Amygdala (tissue), 56 donors: ENCODE measurements at places on chromosomes 6 and 20.
A peak's percentile ranks its signal among the peaks of the same experiment; 100 is the strongest.

DNA sequence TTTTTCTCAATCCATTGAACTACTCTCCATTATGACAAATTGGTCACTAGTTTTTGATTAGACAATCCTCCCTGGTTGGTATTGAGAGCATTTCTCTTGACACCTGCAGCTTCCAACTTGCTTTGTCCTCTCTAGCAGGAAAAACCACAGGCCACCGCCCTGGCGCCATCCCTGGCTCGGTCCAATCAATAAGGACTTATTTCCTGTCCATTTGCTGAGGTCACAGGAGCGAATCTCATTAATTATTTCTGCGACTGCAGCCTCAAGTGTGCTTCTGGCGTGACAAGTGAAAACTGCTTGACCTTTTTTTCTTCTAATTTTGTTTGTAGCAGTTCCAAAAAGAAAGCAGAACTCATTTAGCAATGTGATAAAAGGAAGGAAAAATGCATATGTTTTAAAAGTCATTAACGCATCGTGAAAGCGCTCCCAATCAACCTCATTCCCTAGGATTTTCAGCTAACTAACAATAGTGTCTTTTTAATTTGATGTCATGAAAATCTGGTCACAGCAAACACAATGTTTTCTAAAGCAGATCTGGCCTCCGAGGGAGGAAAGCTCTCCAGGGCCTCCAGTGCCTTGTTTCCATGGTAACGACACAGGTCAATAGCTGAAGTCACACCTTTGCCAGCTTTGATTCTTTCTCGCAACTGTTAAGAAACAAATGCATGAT lies 39.0 kb upstream of the BEND3 start:
- DNase-seq: no peak

DNA sequence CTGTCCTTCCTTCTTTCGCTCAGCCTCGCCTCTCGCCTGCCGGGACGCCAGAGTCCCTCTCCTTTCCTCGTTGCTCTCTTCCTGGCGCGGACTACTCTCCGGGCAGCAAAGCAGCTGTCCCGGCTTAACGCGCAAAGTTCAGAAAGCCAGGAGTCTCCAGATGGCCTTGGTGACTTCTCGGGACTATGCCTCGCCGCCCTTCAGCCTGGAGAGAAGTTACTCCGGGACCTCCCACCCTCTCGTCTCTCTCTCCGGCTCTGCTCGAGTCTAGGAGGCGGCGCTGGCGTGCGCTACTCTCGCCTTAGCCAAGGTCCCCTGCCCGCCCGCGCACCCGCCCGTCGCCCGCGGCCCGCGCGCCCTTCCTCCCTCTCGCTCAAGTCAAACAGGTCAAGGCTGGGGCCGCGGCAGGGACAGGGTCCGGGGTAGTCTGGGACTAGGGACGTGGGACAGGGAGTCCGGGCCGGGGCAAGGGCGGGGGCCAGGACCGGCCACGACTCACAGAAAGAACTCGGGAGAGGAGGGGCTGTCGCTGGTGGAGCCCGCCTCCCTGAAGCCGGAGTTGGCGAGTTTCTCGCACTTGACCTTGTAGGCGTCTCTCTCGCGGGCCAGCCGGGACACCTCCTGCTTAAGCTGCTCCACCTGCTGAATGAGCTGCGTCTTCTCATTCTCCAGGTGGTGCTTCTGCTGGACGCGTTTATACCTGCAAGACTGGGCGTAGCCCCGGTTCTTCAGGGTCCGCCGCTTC lies 1.5 kb downstream of the MAFB start:
- DNase-seq: peak; percentile 32

DNA sequence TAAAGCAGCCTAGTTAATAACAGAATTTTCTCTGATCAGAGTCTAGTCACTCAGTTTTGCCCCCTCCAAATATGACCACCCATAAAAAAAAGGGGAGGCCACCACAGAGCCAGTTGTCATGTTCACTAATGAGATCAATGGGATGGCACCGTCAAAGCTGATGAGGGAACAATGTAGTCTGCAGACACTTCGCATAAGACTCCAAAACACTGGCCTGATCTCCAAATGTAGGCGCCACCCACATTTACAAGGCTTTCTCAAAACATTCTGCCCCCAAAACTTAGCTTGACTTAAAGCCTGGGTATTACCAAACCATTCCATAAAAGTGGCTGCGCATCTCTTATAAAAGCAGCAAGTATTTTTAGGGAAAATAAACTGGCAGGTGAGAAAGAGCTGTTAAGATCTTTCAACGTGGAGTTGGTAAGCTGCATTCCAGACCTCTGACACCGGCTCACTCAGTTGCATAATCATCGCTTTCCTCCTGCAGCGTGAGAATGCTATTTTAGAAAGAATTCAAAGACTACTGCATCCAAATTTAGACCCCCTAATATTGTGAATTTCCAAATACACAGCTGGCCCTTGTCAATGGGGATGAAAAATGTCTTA lies 59.3 kb downstream of the TBC1D7 start:
- DNase-seq: no peak

DNA sequence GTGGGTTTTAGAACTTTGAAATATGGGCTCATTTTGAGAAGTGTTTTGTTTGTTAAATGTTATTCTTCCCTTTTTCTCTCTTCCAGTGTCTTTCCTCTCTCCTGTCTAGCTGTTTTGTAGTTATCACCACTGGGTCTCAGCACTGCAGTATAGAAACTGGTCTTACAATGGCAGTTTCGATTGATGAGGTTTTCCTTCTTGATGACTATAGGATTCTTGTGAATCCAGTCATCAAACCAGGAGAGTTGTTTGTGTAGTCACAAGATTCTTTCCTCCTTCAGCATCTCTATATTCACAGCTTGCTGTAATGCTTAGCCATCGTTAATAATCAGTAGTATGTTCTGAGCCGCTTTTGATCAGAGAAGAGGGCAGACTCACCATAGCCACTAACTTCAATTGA lies 172.3 kb downstream of the OGFRL1 start:
- no peak for DNase-seq

- no peak for DNase-seq
Measured at GRCh38 chr6:27577922-27578321, 105.0 kb upstream of the ZNF184 start.

DNA sequence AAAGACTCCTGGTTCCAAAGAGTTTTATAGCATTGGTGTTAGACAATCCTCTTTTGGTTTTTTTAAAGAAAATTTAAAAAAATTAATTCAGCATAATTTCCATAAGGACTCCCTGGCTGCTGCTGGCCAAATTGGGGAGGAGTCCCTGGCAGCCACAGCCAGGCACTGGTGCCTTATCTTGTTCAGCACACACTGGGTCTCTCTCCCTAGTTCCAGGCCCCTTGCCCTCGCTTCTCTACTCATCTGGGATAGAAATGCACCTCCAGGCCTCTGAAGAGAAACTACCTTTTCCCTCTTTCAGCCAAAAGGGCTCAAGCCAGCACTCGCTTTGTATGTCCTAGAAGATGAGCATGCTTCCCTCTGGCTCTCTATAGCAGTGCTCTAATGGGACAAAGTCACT lies 13.4 kb upstream of the MAPK13 start:
- DNase-seq: no peak

DNA sequence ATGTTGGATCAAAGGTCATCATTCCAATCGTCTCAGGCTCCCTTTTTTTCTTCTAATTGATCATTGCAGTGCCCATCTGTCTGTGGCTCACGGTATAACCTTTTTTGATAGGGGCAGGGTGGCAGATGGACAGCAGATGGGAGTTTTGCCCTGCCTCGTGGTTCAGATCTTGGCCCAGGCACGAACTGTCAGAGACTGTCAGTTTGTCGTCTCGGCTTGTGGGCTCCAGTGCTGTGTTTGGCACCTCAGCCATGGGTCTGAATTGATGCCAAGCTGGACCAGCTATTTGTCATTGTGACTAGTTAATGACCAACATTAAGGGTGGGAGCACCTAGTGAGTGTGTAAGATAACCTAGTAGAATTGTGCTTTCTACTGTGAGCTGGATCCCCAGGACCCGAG lies 197.6 kb downstream of the PRL start:
- DNase-seq: no peak

GRCh38 chr6:79413562-79414002 lies 123.6 kb downstream of the LCA5 start:
- DNase-seq: no peak

GRCh38 chr6:155261111-155261900 lies 2.5 kb upstream of the CLDN20 start:
- DNase-seq: no peak

DNA sequence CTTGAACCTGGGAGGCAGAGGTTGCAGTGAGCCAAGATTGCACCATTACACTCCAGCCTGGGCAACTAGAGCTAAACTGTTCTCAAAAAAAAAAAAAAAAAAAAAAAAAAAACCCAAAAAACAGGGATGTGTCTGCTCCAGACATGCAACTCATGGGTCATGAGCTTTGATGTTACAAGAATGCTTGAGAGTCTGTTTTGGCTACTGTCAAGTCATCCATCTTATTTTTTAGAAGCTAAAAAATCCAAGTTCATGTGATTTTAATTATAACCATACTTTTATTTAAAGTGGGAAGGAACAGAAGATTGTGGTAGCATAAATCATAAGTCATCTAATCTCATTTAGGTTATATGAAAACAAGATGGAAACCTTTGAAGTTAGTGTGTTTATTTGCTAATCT lies 120.6 kb downstream of the PDE7B start:
- no peak for DNase-seq

- DNase-seq: no peak
Measured at GRCh38 chr6:45806172-45806571, 209.5 kb downstream of the CLIC5 start.

- DNase-seq: no peak
Measured at GRCh38 chr6:92777146-92777740, 642.1 kb downstream of the EPHA7 start.

DNA sequence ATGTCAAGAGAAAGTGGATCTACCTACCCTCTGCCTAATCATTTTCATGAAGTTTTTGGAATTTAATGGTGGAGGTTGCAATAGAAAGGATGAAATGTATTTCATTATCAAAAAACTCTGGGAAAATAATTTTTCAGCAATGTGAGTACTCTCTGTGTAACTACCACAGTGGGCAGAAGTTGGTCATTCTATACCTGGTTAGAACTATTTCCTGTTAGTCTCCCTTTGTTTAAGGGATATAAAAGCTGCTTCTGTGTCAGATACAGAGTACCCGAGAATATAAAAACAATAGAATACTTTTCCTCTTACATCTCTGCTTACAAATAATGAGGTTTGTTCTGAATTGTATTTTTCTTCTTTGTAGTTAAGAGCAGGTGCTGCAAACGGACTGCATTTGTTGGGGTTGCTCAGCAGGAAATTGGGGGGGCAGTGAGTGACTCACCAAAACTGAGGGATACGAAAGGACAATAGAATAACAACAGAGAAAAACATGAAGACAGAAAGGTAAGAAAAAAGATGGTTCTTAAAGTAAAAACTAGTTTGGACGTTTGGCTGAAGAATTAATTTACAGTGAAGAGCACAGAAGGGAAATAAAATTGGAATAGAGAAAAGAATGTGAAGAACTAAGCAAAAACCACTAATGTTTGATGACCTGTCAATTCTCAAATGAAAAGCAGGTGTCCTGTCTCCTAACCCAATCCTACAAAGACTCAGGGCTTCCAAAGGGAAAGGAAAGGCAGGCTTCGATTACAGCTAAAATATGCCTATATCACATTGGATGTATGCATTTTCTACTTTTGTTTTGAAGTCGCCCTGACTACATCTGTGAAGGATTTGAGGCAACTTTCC lies 703.1 kb downstream of the RFPL4B start:
- no peak for DNase-seq

GRCh38 chr20:2151858-2152281 lies 50.2 kb downstream of the STK35 start:
- no peak for DNase-seq

DNA sequence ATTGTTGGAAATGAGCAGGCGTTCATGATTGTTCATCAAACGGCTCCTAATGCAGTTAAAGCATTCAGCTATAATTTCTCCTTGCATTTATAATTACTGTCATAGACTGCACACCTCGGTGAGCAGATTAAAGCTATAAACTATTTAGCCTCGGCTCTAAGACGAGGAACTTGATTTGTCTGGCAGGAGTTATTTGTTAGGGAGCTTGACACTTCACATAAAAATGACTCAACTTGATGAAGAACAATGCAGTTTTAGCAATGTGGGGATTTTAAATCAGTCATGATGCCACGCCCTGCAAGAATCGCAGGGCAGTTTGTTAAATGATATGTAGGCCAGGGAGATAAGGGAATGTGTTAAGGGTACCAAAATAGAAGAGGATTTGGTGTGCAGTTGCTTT lies 290.2 kb downstream of the TSHZ2 start:
- DNase-seq: no peak

DNA sequence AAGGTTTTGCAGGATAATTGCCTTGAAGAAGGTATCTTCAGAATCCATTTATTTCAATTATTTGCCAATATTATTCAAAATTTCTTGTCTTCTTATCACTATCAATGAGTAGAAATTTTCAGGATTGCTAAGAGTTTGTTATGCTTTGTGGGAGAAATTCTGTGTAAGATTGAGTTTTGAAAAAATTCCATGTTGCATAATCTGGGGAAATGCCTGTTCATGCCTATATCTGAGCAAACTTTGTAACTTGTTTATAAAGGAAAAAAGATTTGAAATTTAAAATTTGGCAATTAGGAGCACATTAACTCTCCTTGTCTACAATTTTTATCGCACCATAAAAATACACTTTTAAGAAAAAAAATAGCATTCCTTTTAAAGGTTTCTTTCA lies 39.8 kb upstream of the EDN1 start:
- DNase-seq: no peak

DNA sequence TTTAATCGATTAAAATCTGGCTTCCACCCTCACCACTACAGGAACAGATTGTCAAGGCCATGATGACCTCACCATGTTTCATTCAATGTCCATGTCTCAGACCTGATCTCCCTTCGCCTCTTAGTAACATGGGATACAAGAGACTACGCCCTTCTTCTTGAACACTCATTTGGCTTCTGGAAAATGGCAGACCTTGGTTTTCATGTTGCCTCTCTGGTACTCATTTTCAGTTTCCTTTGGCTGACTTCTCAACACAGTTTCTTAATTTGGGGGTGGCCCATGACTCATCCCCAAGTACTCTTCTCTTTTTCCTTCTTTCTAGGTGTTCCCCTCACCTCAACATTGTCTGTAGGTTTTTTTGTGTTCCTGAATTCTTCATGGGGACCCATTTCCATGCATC lies 22.7 kb downstream of the TMX4 start:
- no peak for DNase-seq

DNA sequence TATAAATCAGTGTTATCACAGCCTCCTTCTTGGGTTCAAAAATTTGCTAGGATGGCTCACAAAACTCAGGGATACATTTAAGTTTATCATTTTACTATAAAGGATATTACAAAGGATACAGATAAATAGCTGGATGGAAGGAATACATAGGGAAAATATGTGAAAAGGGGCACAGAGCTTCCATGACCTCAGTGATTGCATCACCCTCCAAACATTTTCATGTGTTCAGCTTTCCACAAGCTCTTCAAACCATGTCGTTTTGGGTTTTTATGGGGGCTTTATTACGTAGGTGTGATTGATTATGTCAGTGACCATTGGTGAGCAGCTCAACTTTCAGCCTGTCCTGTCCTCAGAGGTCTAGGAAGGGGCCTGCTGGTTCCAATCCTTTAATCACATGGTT lies 68.0 kb downstream of the CYB5R4 start:
- no peak for DNase-seq

- DNase-seq: no peak
Measured at GRCh38 chr6:136840276-136841001, 18.0 kb downstream of the PEX7 start.

- no peak for DNase-seq
Measured at GRCh38 chr6:17107863-17108262, 6.0 kb downstream of the STMND1 start.
